Stimulated activated CD4-positive, alpha-beta T cell treated with anti-CD3 and anti-CD28 coated beads, Interleukin-2, amount 100 ng/mL, for 48 hours (primary cell): ENCODE measurements at places on chromosomes 4 and X.

DNA sequence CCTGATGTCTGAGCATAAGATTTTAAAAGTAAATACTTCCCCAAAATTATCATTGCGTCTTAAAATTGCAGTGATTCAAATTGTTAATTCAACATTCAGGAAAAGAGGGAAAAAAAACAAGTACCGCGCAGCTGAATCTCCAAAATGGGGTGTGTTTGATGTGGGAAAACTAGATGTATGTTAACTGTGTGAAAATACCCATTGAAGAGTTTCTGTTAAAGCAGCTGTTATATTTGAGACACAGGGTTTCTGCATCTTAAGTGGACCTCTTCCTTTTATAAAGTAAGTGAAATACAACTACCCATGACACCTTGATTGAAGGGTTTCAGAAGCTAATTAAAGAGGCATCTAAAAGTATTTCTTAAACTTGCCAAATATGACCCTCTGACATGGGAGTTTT, 1186.1 kb downstream of the NLGN4X start:
- DNase-seq: no peak

DNA sequence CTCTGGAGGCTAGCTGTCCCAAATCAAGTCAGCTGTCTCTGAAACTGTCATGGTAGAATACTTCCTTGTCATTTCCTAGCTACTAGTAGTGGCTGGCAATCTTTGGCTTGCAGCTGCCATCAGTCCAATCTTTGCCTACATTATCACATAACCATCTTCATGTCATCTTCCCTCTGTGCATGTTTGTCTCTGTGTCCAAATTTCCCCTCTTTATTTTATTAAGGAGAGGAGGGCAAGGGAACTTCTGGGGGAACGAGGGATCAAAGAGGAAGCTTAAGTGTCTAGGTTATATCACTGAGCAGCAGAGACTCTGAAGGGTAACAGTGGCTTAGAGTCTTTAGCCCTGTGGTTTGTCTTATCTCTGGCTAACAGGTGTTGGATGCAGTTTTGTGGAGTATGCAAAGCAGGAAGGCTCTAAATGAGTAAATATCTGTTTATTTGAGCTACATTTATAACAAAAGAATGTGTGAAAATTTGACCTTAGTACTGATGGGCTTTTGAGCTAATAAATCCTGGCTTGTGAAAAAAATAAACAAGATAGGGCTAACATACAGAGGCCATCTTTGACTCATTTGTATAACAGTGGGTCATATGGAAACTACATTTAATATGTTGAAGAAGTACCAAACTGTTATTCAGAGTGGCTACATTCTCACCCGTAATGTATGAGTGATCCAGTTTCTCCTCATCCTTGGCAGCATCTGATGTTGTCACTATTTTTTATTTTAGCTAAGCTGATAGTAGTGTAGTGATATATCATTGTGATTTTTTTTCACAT, 49.4 kb upstream of the ENOX2 start:
- DNase-seq: no peak

DNA sequence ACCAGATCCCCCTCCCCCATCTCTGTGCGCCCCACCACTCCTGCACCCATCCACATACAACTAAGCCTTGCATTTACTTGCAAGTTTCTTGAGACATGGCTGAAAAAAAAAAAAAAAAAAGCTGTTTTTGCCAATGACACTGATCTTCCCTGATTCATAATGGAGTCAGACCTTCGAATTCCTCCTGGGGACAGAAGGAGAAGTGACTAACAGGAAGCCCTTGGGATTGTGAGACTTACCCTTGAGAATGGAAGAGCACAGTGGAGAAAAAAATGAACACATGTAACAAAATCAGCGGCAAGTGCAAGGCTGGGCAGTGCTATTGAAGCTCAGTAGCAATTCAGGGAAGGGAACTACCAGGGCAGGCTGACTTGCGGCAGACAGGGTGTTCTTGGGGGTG, 288.4 kb downstream of the BCOR start:
- no peak for DNase-seq

GRCh38 chr4:5952286-5952974, 59.5 kb upstream of the CRMP1 start:
- no peak for DNase-seq

DNA sequence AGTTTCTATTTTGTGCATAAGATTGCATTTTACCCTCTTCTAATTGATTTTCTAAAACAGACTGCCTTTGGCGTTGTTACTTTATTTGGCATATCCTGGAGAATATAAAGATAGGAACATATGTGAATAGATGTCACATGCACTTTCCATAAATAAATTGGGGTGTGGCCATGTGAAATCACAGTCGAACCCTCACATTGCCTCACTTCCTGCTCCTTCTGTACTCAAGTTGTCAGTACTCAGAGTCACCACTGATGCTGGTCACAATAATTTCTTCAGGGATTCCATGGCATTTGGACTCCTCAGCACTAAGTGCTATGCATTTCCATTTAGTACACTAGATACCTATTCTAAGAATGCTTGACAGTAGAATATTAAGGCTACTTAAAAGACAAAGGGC, 1.4 kb upstream of the EMCN start:
- DNase-seq: no peak
